Hepatocyte (in vitro differentiated cells): ENCODE measurements at places on chromosomes 4 and X. TPM values are rescaled to one million over a fixed set of nuclear protein-coding genes. Genes with fewer than 3 reads are reported as not detected.

DNA sequence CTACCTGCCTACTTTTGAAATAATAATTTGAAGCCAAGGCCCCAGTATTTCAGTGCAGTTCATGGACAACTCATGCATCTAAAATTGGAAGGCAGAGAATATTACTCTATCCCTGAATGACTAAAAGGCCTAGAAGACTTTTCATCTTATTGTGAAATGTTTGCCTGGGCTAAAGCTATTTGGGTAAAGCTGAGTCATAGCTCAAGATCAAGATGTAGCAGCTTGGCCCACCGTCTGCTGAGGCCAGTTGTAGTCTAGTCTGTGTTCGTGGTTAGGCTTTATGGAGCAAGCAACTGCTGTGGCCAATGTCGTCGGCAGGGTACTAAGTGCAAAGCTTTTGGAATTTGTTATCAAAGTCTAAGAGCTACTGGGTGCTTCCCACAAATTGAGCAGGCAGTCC is 929.1 kb downstream of the RAB28 start:
- H3K36me3 ChIP-seq, result no peaks in the 10 kb centered on the region
- H3K4me1 ChIP-seq, result no peaks in the 10 kb centered on the region
- DNase-seq, result peak; percentile 52
- peak overlapping the region; percentile 6 for H3K27ac ChIP-seq

GRCh38 chrX:76155786-76156185 is 17.1 kb upstream of the PBDC1 start:
- H3K4me3 ChIP-seq, result no peak overlapping the region
- no peak overlapping the region for H3K27ac ChIP-seq
- no peaks in the 10 kb centered on the region for H3K27me3 ChIP-seq

DNA sequence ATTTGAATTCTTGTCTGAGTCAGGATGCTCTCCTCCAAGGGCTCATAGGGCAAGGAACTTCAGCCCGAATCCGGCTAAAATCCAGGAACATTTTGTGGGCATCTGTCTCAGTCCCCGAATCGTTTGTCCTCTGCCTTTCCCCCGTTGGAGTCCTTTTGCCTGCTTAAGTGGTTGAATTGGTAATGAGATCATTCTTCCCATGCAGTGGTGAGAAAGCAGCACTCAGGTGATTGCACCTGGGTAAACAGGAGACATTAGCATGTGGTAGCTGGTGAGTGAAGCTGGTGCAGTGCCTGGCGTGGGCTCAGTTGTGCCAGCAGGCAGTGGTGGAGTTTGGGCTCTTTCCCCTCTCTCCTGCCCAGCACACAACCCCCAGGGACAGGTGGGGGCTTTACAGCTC is 61.9 kb upstream of the MTM1 start:
- no peak overlapping the region for H3K27ac ChIP-seq
- no peaks in the 10 kb centered on the region for H3K36me3 ChIP-seq
- no peak for DNase-seq
- no peak overlapping the region for H3K4me3 ChIP-seq
- no peaks in the 10 kb centered on the region for H3K27me3 ChIP-seq

GRCh38 chr4:79281566-79282359 is 44.1 kb downstream of the NAA11 start:
- H3K27ac ChIP-seq, result no peak overlapping the region
- H3K27me3 ChIP-seq, result no peaks in the 10 kb centered on the region
- H3K4me3 ChIP-seq, result no peak overlapping the region
- DNase-seq, result no peak
- no peaks in the 10 kb centered on the region for H3K36me3 ChIP-seq

GRCh38 chr4:80307774-80308465 is 27.6 kb upstream of the CFAP299 start:
- H3K36me3 ChIP-seq, result no peaks in the 10 kb centered on the region
- H3K4me3 ChIP-seq, result no peak overlapping the region
- H3K27me3 ChIP-seq, result peaks cover 5% of the 10 kb centered on the region

DNA sequence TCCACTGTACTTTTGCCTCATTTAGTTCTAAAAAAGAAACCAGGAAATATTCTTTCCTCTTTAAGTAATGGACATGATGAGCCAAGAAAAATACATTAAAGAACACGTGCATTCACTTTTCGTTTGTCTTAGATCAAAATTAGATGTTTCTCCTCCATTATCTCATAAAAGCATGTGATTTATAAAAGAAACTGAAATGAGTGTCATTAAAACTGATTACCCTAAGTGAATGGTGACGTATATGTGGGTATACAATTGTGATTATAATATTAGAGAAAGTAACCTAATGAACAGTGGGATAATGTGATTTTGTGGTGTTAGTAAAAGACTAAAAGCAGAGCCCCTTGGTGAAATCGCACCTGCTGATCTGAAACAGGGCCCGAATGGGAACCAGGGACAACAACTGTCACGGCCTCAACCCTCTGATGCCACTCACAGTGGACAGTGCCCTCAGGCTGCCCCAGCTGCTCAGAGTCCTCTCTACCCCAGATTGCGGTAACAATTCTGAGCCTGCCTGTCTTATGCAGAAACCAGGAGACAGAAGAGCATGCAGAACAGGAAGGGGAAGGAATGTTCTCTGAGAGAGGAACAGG is 25.7 kb upstream of the HS6ST2 start:
- no peak overlapping the region for H3K27ac ChIP-seq
- no peak overlapping the region for H3K4me3 ChIP-seq
- no peaks in the 10 kb centered on the region for H3K4me1 ChIP-seq
- no peaks in the 10 kb centered on the region for H3K27me3 ChIP-seq
- no peak for DNase-seq
- H3K36me3 ChIP-seq, result no peaks in the 10 kb centered on the region

DNA sequence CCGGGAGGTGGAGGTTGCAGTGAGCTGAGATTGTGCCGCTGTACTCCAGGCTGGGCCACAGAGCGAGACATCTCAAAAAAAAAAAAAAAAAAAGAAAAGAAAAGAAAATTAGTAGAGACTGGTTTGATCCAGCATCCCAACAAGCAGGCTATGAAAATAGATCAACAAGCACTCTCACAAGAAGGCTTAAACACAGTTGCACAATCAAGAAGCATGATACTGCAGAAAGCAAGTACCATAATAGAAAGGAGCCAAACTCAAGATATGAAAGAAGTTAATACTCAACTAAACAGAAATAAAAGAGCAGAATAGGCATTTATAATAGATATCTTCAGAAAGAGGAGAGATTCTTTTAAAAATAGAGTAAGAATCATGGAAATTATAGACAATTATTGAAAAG is 10.6 kb downstream of the TLR6 start:
- no peak overlapping the region for H3K27ac ChIP-seq
- H3K36me3 ChIP-seq, result no peaks in the 10 kb centered on the region
- no peak for DNase-seq
- H3K4me1 ChIP-seq, result no peaks in the 10 kb centered on the region

DNA sequence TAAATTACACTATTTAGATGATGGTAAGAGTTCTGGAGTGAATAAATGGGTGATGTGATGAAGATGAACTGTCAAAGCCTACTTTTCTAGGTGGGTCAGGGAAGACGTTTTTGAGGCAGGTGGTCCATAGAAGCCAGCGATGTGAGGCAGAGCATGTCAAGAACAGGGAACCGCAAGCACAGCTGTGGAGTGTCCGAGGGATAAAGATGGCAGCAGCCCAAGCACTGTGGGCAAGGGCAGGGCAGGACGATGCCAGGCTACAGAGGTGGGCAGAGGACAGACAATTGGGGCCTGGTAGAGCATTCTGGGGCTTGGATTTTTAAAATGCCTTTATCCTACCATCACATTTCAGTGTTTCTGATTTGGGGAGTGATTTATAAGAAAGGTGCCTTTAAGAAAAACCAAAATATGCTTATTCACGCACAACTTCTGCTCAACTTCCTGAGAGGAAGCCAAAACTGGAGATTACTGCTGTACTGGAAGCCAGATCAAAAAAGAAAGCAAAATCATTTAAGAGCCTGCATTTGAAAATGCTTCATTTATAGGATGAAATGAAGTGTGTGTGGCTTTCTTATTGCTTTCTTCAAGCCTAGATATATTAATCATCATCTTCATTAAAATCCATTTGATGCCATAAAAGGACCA is 119.0 kb upstream of the WDR17 start:
- DNase-seq, result no peak
- no peak overlapping the region for H3K4me3 ChIP-seq
- no peaks in the 10 kb centered on the region for H3K36me3 ChIP-seq
- H3K27ac ChIP-seq, result no peak overlapping the region
- no peaks in the 10 kb centered on the region for H3K4me1 ChIP-seq
- H3K27me3 ChIP-seq, result no peaks in the 10 kb centered on the region

GRCh38 chrX:133335027-133335426 is 80.3 kb downstream of the GPC4 start:
- H3K4me1 ChIP-seq, result no peaks in the 10 kb centered on the region
- H3K4me3 ChIP-seq, result no peak overlapping the region
- no peaks in the 10 kb centered on the region for H3K27me3 ChIP-seq
- DNase-seq, result peak; percentile 31
- no peak overlapping the region for H3K27ac ChIP-seq

DNA sequence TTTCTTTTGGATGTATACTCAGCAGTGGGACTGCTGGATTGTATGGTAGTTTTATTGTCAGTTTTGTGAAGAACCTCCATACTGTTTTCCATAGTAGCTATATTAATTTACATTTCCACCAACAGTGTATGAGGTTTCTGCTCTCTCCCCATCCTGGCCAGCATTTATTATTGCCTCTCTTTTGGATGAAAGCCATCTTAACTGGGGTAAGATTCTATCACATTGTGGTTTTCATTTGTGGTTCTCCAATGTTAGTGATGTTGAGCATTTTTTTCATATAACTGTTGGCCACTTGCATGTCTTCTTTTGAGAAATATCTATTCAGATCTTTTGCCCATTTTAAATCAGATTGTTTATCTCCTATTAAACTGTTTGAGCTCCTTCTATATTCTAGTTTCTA is 27.6 kb downstream of the QRFPR start:
- no peak for DNase-seq
- no peak overlapping the region for H3K4me3 ChIP-seq

- no peak overlapping the region for H3K27ac ChIP-seq
- H3K36me3 ChIP-seq, result no peaks in the 10 kb centered on the region
- no peak overlapping the region for H3K4me3 ChIP-seq
These were observed 126.0 kb upstream of the PAQR3 start for GRCh38 chr4:79065262-79065661.

DNA sequence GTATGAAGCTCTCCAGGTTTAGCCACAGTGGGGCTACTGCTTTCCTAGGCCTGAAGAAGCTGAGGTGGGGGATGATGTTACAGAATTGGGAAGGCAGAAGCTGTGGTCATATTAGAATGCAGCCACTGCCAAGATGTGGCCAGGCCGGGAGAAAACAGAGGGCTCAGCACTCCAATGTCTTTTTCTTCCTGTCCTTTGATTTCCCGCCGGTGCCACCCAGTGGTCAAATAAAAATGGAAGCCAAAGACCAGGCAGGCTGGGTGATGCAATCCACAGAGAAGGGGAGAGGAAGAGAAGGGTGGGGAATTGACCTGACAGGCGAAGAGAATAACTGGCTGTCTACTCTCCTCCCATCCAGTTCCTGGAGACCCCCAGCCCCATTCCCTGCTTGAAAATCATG is 94.9 kb upstream of the SHISA3 start:
- H3K4me3 ChIP-seq, result no peak overlapping the region
- DNase-seq, result peak; percentile 30
- no peak overlapping the region for H3K27ac ChIP-seq
- no peaks in the 10 kb centered on the region for H3K27me3 ChIP-seq
- no peaks in the 10 kb centered on the region for H3K4me1 ChIP-seq
- H3K36me3 ChIP-seq, result no peaks in the 10 kb centered on the region

- H3K4me3 ChIP-seq, result no peak overlapping the region
- H3K27ac ChIP-seq, result peak overlapping the region; percentile 32
- no peaks in the 10 kb centered on the region for H3K4me1 ChIP-seq
- H3K36me3 ChIP-seq, result no peaks in the 10 kb centered on the region
These were observed 38.2 kb downstream of the FHL1 start for GRCh38 chrX:136185401-136186022.

GRCh38 chr4:123950530-123950929 is 553.9 kb downstream of the SPRY1 start:
- no peaks in the 10 kb centered on the region for H3K36me3 ChIP-seq
- no peak overlapping the region for H3K27ac ChIP-seq
- H3K27me3 ChIP-seq, result no peaks in the 10 kb centered on the region
- H3K4me3 ChIP-seq, result no peak overlapping the region
- DNase-seq, result no peak

- no peak overlapping the region for H3K27ac ChIP-seq
- H3K36me3 ChIP-seq, result no peaks in the 10 kb centered on the region
- no peak for DNase-seq
- no peaks in the 10 kb centered on the region for H3K27me3 ChIP-seq
These were observed 60.2 kb downstream of the SLC9A7 start for GRCh38 chrX:46698691-46699090.

DNA sequence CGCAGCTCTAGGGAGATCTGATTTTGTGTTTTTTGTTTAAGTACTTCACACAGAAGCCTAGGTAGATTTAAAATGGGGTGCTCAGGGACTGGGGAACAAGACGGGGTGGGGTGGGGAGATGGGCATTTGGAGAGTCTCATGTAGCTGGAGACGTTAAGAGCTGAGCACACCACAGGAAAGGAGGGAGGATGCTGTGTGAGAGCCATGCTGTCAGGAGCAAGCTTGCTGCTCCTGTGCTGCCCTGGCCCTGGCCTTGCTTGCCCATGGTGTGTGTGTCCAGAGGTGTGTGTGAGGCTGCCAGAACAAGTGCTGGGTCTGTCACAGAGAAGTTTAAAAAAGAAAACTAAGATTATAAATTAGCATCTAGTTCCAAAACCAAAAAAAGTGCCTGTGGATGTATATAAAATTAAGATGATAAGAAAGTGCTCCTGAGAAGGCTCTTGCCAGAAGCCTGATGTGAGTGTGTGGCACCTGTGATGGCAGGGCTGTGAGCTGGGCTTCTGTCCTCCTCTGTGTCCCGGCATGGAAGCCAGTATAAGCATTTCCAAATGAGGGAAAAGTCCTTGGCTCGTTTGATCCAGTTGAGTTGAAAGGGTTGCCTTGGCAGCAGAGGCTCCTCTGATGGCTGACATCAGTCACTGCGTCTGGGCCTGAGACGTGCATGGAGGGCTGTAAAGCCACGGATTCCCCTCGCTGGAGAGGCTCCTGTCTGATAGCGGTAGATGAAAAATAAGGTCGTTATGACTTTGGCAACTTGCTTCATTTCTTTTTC is 63.5 kb downstream of the NELFA start:
- no peaks in the 10 kb centered on the region for H3K27me3 ChIP-seq
- DNase-seq, result no peak
- H3K36me3 ChIP-seq, result no peaks in the 10 kb centered on the region

GRCh38 chrX:75989806-75990590 is 182.9 kb upstream of the PBDC1 start:
- no peak overlapping the region for H3K27ac ChIP-seq
- H3K4me1 ChIP-seq, result no peaks in the 10 kb centered on the region
- DNase-seq, result no peak
- H3K36me3 ChIP-seq, result no peaks in the 10 kb centered on the region
- H3K4me3 ChIP-seq, result no peak overlapping the region

MYOZ2 gene
- 0.10 and 0.16 TPM in 2 replicates for total RNA-seq

HPGDS gene
- total RNA-seq, result 0.08 and 1.6 TPM in 2 replicates

CPE gene
- 85.2 and 106 TPM in 2 replicates for total RNA-seq

PDE5A gene
- 33.2 and 35.8 TPM in 2 replicates for total RNA-seq

GPR50 gene
- total RNA-seq, result not detected in 2 replicates

ADH1B gene
- total RNA-seq, result 8.0 and 8.2 TPM in 2 replicates

NPY2R gene
- 1.4 and 1.9 TPM in 2 replicates for total RNA-seq

FIP1L1 gene
- 65.9 and 75.6 TPM in 2 replicates for total RNA-seq

CORIN gene
- total RNA-seq, result 0.40 and 0.64 TPM in 2 replicates
